H9 (cell line): ENCODE measurements at places on chromosomes 11 and 22.

DNA sequence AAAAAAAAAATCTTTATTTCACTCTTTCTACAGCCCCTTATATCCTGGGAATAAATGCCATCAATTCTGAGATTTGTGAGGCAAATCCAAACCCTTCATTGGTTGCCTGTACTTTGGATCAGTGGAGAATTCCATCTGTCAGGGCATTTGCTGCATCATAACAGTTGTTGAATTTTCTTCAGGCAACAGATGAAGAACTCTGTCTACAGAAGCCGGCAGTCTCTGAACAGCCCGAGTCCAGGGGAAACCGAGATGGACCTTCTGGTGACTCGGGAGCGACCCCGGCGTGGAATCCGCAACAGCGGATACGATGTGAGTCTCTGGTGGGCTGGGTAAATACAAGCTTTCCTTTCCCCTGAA, 82.3 kb downstream of the C11orf91 start:
- no peak for DNase-seq

GRCh38 chr11:9689721-9690120, 25.8 kb downstream of the SWAP70 start:
- no peak for DNase-seq

GRCh38 chr11:62295504-62295903, 3.4 kb downstream of the SCGB1D4 start:
- peak; percentile 51 for DNase-seq

GRCh38 chr11:17766590-17766989, 32.0 kb downstream of the KCNC1 start:
- DNase-seq, result peak; percentile 66

GRCh38 chr11:16335236-16335962, 20.9 kb downstream of the SOX6 start:
- no peak for DNase-seq

- peak; percentile 25 for DNase-seq
These were observed 55.0 kb downstream of the RTL6 start for GRCh38 chr22:44442851-44443595.

GRCh38 chr11:111521135-111521534, 6.6 kb downstream of the HOATZ start:
- DNase-seq, result no peak

GRCh38 chr11:64834031-64834722, 10.3 kb downstream of the CDC42BPG start:
- DNase-seq, result no peak

GRCh38 chr11:86247608-86248007, 3.1 kb downstream of the EED start:
- DNase-seq, result no peak

DNA sequence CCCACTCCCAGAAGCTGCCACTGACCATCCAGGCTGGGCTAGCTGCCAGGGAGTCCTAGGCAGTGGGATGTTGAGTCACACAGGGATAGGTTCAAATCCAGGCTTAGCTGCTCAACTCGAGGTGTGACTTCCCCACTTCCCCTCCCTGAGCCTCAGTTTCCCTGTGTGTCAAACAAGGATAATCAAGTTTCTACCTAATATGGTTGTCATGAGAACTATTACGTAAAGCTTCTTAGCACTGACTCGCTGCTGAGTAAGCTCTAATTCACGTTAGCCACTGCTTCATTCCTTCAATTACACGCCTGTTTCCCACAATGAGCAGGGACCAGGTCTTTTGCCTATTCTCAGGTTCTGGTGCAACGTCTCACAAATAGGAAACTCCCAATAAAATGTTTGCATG, 67.7 kb downstream of the SEZ6L start:
- DNase-seq, result no peak
